ENCODE measurements at places on chromosomes 1 and 21. TPM values are rescaled to one million over a fixed set of nuclear protein-coding genes. Genes with fewer than 3 reads are reported as not detected.

The FMN2 gene
- 5.2 TPM for total RNA-seq

The PRR9 gene
- not detected for total RNA-seq

The LCE2C gene
- total RNA-seq = not detected

The LENEP gene
- total RNA-seq = not detected

The FNBP1L gene
- 8.1 TPM for total RNA-seq

The KMO gene
- total RNA-seq = not detected

The NBPF26 gene
- total RNA-seq = 10.4 TPM

The URB2 gene
- 6.1 TPM for total RNA-seq

The SLC9C2 gene
- total RNA-seq = not detected

The S100A7 gene
- total RNA-seq = not detected

The PRAMEF27 gene
- not detected for total RNA-seq

Data from myometrial cell (primary cell).